ENCODE measurements at places on chromosomes 7 and 10.

- no peak for DNase-seq
Observed at GRCh38 chr7:18276380-18276779, 219.2 kb upstream of the HDAC9 start.

DNA sequence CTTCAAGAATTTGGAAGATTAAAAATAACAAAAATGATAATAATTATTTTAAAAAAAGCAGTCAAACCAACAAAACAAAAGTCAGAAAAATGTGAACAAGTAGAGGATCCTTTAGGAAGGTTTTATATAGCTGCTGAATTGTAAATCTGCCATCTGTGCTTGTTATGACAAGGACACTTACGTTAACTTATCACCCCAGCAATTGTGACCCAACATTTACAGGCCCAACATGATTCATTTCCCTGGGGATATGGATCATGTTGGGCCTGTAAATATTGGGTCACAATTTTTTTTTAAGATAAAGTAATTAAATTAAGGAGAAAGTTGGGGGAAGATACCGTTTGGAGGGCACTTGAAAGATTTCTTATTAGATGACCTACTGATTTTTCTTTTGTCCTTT lies 261.4 kb upstream of the HABP2 start:
- no peak for DNase-seq

DNA sequence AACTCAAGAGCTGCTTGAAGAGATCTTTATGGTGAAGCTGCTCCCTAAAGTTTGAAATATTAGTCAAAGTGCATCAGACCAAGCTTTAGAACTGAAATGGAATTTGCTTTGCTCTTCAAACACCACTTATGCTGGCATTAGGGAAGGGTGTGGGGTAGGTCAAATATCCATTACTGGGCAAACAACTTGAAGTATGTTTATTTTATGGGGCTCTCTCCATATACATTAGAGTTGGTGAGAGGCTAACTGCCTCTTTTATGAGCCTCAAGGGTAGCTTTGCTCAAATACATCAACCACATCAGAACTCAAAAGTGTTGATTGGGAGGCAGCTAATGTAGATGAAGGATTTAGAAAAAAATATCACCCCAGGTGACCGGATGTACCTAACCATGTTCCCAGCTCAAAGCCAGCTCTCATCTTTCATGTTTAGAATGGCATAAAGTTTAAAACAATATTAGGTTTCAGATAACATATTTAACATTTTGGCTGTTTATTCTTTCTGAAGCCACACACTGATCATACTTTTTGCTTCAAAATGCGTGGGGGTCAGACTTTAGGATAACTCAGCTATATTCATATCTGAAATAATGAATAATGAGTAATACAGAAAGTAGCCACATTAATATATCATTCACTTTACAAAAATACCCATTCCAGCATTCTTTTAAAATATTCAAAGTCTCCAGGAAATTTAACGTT lies 318.6 kb downstream of the PTEN start:
- no peak for DNase-seq

DNA sequence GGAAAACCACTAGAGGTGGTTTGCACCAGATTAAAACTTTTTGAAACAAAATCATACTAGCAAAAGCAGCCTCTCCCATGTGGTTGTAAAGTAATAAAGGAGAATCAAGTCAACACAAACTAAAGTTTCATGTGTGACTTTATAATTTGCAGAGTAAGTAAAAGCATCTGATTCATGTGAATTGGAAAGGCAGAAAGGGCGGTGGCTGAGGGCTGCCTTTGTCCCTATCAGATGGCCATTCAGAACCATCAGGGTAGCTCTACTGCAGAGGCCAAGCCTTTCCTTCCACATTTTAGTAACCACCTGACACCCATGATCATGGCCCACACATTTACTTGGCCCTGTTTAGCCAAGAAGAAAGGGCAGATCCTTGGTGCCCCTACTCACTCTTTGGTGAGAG lies 15.7 kb downstream of the WNT16 start:
- DNase-seq = no peak

DNA sequence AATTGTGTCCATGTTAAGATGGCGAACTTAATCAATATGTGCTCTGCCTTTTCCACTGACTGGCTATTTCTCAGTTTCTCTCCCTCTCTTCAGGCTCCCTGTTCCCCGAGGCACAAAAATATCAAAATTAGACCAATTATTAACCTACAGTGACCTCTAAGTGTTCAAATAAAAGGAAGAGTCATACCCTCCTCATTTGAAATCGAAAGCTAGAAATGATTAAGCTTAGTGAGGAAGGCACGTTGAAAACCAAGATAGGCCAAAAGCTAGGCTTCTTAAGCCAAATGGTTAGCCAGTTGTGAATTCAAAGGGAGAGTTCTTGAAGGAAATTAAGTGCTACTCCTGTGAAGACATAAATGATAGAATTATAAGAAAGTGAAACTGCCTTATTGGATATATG lies 81.1 kb upstream of the MBL2 start:
- no peak for DNase-seq

GRCh38 chr10:79060641-79061255 lies 8.0 kb upstream of the ZMIZ1 start:
- DNase-seq = no peak

DNA sequence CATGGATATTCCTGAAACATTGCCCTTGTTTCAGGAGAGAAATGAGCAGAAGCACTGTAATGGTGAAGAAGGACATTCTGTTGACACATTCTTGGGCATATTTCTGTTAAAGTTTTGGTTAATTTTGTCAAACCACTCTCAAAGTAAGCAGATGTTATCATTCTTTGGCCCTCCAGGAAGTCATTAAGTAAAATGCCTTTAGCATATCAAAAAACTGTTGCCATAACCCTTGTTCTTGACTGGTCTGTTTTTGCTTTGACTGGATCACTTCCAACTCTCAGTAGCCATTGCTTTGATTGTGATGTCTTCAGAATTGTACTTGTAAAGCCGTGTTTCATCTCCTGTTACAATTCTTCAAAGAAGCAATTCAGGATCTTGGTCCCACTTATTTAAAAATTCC lies 404.3 kb upstream of the LRRTM3 start:
- no peak for DNase-seq

GRCh38 chr7:26868841-26869495 lies 4.6 kb upstream of the SKAP2 start:
- DNase-seq = no peak
